ENCODE measurements at places on chromosomes 1 and 21.

DNA sequence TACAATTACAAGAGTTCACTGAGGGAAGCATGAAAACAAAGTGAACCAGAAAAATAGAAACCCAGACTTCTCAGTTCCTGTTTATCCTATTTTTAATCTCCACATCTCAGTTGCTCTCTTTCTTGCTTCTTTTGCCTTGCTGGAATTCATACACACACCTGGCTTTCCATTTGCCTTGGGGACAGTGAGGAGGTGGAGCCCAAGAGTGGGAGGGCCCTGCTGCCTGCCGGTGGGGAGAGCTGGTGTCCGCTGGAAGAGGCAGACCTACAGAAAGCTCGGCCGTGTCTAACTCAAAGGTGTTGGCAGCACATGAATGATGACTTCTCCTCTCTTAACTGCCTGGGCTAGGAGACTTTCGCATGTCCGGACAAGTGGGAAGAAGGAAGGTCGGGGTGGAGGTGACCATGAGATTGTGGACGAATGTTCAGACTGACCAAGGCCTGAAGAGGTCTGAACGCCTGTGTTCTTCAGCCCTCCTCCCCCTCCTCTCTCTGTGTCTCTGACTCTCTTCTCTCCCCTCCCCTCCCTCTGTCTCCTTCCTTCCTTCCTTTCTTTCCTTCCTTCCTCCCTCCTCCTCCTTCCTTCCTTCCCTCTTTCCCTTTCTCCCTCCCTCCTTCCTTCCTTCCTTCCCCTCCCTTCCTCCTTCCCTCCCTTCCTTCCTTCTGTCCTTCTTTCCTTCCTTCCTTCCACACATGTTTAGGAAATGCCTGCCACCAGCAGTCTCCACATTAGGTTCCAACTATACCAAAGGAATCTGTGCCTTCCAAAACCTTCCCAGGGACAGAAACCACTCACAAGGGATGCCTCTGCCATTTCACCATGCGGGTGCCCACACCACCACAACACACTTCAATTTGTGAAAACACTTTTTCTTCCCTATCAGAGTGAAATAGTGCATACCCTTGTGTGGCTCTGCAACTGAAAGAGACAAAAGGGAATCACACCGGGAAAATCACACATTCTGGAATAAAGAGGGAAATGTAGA is 157.3 kb upstream of the RUNX1 start:
- DNase-seq: no peak

DNA sequence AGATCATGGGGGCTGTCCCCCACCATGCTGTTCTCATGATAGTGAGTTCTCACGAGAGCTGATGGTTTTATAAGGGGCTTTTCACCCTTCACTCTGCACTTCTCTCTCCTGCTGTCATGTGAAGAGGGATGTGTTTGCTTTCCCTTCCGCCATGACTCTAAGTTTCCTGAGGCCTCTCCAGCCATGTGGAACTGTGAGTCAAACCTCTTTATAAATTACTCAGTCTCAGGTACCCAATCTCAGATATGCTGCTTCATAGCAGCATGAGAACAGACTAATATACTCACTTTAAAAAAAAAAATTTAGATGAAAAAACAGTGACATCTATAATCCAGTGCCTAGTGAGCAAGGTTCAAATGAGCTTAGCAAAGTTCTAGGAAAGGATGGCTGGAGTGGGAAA is 135.1 kb upstream of the RAB4A start:
- no peak for DNase-seq

DNA sequence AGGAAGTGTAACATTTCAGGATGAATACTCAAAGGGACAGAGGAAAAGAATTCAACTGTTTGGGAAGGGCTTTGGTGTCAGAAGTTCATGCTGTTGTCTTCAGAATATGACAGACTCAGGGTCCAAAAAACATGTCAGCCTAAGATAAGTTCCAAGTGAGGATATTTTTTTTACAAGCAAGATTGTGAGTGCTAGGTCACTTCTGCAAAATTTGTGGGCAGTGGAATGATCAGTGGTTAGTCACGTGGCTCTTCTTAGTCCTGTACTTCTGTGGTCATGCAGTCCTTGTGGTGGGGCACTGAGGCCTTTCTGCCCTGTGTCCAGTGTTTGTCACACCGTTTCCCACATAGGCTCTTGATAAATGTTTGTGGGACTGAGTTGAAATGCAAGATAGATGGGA is 5.2 kb downstream of the RGL1 start:
- DNase-seq: no peak

GRCh38 chr1:243413431-243414151 is 157.8 kb downstream of the SDCCAG8 start:
- DNase-seq: no peak

GRCh38 chr1:16628361-16629111 is 15.2 kb upstream of the NBPF1 start:
- DNase-seq: no peak

DNA sequence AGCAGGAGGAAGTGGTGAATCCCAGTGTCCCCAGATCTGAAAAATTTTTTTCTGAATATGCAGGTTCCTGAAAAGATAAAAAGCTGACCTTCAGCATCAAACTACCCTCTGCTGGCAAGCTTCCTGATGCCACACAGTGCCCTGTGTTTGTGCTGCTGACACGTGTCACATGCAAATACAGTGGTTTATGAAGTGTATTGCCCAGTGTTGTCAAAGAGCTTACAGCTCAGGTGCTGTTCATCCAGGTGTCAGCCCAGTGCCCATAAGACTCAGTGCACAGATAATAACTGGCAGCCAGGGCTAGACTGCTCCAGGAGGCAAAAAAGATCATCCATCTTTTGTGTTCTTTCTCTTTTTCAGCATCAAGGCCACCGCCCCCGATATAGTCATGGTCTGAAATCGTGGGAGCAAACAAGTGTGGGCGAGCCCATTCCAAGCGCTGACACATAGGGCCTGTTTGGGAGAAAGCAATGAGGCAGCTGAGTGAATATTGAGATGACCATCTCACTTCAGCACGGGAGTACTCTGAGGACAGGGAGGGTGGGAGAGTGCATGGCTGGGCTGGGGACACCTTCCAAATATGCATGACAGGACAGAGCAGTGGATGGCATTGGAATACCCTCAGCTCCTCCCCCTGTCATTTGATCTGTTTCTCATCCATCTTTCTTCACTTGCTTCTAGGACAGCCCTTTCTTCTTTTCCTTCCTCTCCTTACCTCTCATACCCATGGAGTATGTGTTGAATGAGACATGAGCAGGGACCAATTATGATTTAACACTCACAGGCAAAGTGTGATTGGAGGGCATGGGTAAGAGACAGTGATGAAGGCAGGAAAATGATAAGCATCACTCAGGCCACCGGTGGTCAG is 6.4 kb upstream of the KCNK1 start:
- no peak for DNase-seq

GRCh38 chr1:233364695-233365539 is 37.4 kb downstream of the MAP3K21 start:
- DNase-seq: no peak

GRCh38 chr21:15227919-15228318 is 163.1 kb upstream of the NRIP1 start:
- DNase-seq: no peak

DNA sequence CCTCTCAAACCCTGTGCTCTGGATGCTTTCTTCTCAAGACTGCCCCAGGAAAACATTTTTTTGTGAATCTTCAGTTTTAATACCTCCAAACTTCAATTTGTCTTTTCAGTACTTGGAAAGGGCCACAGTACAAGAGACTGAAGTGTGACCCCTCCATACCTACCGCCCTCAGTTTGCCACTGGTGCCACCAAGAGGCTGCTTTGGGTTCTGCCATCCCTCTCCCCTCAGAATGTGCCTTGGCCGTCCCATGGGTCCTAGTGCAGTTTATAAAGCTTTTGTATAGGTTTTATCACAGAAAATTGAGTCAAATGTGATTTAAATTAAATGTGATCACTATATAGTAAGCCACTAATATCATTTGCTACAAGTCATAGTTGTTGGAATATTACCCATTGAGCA is 60.8 kb upstream of the PGD start:
- peak; percentile 46 for DNase-seq

GRCh38 chr1:211829343-211830054 is 1.1 kb downstream of the LPGAT1 start:
- DNase-seq: peak; percentile 45

- DNase-seq: no peak
Measured at GRCh38 chr1:110554871-110555801, 36.2 kb upstream of the KCNA10 start.

DNA sequence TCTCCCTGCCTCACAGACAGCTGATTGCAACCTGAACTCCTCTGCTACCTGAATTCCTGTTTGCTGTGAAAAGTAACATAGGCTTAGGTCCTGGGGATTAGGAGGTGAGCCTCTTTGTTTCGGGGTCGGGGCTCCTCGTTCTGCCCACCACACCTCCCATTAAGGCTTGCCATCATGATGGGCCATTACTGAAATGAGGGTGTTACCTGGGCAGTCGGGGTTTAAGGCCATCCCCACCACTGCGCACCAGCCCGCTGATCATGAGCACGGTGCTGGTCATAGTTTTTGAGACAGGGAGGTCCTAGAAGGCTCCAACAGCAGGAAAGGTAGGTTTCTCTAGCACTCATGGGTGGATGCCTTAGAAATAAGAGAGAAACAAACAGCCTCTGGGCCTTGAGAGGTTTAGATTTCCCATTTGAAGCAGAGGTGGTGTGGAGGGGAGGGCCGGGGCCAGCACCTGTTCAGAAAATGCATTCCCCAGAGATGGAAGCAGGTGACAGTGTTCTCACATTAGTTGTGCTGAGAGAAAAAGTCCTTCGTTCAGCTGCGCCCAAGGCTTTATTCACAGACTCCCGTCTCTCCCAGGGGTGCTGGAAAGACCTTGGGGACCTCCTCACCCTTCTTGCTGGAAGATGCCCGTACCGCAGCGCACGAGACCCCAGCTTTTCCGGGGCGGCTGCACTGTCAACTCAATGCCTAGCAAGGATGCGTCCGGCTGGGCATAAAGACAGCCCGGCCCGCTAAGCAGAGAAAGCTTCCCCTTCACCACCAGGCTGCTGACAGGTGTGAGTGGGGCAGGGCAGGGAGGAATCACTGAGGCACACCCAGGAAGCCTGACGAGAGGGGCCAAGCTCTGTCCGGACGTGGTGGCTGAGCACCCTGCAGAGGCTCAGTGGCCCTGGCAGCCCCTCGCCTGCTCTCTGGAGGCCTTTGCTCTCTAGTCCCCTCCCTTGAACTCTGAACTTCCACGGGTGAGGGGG is 125.5 kb downstream of the PGBD5 start:
- DNase-seq: no peak

GRCh38 chr1:6044481-6045109 is 1.1 kb upstream of the KCNAB2 start:
- DNase-seq: no peak

DNA sequence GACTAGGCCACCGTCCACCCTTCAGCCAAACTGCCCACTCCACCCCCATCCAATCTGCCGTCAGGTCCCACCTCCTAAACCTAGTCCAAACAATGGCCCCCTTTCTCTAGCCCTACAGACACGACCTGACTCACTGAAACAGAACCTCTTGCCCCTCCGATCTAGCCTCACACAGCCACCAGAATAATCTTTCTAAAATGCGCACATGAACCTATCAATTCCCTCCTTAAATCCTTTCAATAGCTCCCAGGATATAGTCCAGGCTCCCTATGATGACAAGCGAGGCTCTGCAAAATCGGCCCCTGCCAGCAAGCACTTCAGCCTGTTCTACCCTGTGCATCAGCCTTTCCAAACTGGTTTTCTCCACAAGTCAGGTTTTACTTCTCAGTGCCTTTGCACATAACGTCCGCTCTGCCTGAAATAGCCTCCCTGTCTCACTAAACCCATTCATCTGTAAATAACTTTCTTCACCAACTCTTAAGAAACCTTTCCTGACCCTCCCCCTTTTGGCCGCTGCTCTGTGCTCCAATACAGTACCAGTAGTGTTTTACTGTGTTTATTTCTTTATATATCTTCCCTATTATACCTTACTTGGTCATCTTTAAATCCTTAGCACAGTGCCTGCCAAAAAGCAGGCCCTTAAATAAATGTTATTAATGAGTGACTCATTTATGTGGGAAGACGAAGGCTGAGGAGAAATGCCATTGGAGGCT is 9.0 kb upstream of the CDC20 start:
- no peak for DNase-seq

DNA sequence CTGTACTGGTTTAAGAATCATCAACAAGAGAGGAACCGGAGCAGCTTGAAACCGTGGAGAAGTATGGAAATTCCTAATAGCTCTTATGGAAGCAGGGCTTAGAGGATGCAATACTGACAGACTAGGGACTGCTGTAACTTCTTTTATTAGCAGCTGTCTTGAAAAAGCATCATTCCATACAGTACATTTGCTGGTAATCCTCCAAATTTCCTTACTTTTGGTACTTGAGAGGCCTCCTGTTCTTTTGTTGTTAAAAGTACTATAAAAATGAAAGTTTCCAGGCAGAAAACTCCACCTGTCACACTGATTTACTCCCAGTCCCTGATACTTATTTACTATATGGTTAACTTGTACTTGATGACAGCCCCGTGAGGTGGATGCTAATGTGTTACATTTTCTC is 7.7 kb downstream of the OMA1 start:
- DNase-seq: no peak

DNA sequence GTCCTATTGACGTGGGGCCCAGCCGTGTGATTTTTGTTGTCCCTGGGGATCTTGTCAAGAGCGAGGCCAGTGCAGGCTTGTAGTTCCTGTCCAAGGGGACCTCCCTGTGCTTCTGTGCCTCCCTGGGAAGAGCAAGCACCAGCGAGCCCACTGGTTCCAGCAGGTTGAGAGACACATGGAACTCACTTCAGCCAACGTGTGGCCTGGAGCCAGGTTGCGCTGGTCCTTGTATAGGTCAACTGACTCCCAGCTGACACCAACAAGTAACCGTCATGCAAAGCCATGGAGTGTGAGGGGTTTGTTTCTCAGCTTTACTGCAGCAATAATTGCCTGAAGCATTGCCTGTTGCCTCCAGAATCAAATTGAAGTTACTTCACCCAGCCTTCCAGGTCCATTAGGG is 63.0 kb downstream of the DISP3 start:
- DNase-seq: no peak

GRCh38 chr1:167854184-167854583 is 59.8 kb downstream of the ADCY10 start:
- DNase-seq: no peak

DNA sequence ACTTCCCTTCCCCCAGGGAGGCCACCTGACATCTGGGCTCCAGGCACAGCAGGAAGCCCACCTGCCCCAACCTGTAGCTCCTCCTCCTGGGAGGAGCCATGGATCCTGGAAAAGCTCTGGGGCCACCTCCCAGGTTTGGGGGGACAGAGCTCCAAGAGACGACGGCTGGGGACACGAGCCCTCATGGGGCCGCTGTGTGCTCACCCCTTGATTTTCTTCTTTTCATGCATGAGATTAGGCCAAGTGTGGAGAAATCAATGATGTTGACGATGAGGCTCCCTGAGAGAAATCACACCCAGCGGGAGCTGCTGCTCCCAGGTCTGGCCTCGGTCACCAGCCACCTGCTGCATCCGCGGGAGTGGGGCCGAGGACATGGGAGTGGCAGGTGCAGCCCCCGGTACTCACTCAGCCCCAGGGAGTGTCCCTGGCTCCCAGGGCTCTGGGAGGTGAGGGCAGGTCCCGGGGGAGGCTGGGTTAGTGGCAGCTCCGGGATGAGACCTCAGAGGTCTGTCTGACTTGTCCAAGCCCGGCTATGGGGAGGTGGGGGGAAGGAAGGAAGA is 8.7 kb downstream of the TNFRSF14 start:
- no peak for DNase-seq
